ENCODE measurements at places on chromosomes 5 and 9.

DNA sequence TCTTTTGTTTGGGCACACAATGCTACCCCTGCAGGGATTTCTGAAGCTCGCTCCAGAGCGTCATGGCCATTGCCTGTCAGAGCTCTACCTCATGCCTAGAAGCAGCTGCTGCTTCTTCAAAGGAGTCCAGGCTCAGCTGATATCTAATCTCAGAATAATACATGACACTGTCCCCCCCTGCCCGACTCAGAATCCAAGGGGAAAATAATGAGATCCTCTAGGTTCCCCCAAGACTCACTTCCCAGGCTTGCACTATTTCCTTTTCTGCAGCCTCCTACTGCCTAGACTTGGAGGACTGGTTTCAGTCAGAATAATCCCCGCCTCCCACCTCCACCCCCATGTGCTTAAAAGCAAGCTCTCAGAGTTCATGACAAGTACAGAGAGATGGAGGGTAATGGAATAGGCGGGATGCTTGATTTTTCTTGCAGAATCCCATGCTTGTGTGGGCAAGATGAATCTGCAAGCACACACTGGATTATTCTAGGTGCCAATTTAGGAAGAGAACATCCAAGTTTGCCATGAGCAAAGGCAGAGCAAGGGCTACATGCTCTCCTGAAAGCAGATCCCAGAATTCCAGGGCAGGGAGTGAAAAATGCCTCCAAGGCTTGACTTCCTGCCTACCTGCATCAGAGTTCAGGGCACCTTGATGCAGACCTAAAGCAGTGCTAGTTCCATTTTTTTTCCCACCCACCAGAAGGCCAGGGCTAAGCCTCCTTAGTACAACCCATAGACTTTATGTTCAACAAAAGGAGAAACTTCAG lies 97.4 kb upstream of the IFNK start:
- no peak for DNase-seq

DNA sequence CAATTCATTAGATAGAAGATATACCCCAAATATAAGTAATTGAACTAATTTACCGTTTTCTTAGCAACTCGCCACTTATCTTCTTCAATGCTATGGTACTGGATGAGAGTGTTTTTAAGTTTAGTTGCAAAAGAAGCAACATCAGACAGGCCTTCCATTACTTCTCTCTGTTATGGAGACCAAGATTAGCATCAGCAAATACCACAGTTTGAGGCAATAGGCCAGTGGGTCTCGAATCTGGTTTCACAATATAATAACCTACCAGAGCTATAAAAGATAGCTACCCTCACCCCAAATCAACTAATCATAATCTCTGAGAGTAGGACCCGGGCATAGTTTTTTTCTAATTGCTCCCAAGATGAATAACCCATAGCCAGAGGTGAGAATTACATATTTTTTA lies 5.1 kb downstream of the STARD4 start:
- DNase-seq, result no peak

GRCh38 chr5:146419696-146420095 lies 27.4 kb upstream of the TCERG1 start:
- no peak for DNase-seq

- no peak for DNase-seq
These were observed 462.1 kb downstream of the TMEM38B start for GRCh38 chr9:106156465-106156864.

GRCh38 chr9:134393582-134394280 lies 67.5 kb downstream of the RXRA start:
- no peak for DNase-seq

DNA sequence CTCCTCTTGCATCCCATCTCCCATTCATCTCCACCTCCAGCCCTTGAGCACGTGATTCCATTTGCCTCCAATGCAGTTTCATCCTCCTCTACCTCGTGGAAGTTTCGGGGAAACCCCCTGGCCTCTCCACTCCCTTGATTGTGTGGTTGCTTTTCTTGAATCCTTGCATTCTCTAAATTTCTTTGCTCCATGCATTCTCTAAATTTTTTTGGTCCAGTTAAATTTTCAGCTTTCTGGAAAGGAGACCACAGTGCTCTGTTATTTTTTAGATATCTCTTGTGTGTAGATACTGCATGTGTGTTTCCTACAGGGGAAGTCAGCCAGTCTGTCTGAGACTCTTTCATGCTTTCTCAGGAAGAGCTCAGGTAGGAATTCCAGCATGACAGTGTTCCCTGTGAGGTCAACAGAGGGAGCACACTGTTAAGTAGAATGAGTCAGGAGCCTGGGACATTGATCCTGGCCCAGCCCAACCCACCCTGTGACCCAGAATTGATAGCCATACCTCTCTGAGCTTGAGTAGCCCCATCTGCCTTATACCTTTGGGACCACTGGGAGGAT lies 52.8 kb downstream of the AMBP start:
- DNase-seq, result no peak

DNA sequence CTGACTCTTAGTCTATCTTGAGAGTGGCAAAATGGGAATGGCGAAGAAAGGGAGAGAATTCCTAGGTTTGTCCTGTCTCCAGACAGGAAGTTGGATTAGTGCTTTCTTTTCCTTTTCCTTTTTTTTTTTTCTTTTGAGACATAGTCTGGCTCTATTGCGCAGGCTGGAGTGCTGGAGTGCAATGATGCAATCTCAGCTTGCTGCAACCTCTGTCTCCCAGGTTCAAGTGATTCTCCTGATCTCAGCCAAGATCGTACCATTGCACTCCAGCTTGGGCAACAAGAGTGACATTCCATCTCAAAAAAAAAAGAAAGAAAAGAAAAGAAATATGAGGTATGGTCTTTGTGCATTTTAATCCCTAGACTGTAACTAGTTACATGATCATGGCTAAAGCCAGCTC lies 12.6 kb upstream of the KIF27 start:
- DNase-seq, result no peak

- no peak for DNase-seq
These were observed 15.1 kb upstream of the GCNT1 start for GRCh38 chr9:76443887-76444286.

DNA sequence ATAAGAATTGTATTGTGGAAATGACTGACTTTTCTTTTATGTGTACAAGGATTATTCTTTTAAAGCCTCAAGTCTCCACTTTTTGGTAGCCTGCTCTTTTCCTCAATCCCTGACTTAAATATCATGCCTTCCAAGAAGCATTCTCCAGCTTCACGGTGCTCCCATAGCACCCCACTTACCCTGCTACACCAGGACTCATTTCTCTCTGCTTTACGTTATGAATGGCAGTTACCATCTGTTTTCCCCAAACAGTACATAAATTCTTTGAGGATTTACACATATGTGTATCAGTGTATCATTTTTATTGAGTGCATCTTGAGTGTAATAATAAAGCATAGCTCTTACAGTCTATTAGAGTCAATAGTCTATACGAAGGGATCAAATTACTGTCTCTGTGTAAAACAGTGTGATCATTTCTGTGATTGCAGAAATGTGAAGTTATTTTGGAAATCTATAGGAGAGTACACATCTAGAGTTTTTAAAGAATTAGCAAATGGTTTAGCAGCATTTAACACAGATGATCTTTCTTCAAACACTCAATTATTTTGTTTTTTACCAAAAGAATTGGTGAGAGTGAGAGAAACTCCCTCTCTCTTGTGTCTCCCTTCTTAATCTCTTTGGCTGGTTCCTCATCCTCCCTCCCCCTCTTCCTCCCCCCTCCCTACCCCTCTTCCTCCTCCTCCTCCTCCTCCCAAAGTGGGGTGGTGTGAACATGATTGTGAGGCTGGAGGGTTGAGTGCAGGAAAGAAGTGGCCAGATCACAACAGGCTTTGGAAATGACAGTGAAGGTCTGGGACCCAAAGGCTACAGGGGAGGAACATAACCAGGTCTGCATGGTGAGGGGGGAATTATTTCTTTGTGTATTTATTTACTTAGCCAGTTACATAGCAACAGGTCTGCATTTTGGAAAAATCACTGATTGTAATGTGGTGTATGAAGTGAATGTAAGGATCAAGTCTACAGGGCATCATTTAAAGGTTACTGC lies 27.6 kb upstream of the ECM2 start:
- DNase-seq, result no peak
